ENCODE measurements at places on chromosomes 3 and 15.
A peak's percentile ranks its signal among the peaks of the same experiment; 100 is the strongest.

- no peak for DNase-seq
Measured at GRCh38 chr3:113948015-113948917, 453 bp downstream of the ZDHHC23 start.

GRCh38 chr15:24856397-24857390 lies 98.1 kb upstream of the SNRPN start:
- DNase-seq, result no peak

DNA sequence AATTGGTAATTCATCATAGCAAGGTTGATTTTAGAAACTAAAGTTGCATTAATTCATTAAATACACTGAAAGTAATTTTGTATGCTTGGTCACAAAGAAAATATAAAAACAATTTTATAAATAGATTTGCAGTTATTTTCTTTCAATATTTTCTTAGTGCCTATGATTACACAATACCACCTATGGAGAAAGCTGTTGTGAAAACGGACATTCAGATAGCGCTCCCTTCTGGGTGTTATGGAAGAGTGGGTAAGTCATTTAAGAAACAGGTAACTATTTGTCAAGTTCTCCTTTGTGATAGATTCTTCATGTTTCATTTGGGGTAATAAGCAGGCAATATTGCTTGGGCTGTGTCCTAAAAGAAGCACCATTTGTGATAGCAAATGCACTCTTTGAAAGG lies 3.0 kb downstream of the DUT start:
- DNase-seq, result no peak

DNA sequence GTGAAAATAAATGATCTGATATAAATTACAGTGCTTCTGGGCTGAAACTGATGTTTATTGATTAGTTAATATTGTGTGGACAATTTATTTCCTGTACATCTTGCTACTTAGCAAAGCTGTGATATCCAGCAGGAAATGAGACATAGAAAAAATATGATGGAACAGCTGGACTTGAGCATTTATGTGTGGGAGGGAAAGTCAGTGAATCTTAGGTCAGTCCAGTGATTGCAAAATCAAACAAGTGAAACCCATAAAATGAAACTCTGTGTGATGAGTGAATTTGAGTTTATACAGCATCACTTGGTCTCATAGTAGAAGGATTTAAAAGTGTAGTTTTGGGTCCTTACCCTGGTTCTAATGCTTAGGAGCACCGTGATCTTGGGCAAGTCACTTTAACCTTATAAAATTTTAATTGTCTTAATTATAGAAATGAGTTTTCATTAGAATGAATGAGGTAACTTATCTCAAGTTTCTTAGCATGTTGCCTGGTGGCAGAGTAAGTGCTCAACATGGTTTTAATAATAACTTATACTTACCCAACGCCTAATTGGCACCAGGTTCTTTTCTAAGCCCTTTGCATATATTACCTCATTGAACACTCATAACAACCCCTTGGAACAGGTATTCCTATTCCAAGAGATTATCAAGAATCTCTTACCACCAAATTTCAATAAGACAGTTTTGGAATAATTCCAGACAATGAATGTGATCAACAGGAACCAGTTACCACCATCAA lies 194.6 kb downstream of the ADAMTSL3 start:
- no peak for DNase-seq

- no peak for DNase-seq
Measured at GRCh38 chr3:172617013-172617706, 93.7 kb downstream of the NCEH1 start.

GRCh38 chr3:170622369-170623159 lies 36.7 kb upstream of the SLC7A14 start:
- DNase-seq, result no peak

DNA sequence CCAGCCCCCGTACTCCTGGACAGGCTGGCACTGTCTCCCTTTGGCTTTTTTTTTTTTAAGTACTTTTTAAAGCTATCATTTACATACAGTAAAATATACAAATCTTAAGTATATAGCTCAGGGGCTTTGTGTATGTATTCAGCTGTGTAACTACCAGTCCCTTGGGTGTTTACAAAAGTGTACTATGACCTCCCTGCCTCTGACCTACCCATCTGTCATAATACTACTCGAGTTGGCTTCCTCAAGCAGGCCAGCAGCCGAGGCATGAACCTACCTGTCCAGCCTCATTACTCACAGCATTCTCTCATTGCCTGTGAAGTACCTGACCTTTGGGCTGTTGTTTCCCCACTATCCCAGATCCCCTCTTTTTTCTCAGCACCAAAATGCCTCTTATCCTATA lies 33.2 kb downstream of the ABHD2 start:
- DNase-seq, result no peak

- no peak for DNase-seq
Measured at GRCh38 chr3:133840055-133840737, 34.6 kb downstream of the SRPRB start.

DNA sequence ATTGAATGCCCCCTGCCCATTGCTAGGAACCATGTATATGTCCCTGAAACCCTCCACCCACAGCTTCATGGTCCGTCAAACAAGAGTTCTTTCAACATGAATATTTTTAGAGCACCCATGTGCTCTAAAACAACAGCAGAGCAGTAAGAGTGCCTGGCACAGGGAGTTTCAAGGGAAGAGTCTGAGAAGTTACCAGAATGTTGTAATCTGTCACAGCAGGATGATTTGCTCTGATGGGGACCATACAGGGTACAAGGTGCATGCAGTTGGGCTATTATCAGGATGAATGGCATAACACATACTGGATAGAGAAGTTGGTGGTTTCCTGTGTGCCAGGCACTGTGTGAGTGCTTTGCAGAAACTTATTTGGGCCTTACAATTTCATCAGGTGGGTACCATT lies 27.8 kb upstream of the FLNB start:
- no peak for DNase-seq

DNA sequence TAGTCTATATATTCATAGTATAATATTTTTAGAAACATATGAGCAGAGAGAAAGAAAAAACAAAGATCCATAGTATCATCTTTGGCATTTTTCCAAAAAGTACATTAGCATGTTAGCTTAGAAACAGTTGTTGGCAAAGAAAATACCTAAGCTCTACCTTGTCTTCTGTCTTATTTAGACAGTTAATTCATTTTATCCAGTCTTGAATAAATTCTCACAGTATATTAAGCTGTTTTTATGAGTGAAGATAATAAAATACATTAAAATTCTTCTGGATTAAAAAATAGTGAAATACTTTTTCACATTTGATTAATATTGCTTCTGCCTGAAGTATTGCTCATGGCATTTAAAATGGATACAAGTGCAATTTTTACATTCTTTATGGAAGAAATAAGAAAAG lies 145.2 kb downstream of the ZIC1 start:
- no peak for DNase-seq

GRCh38 chr3:9179826-9180763 lies 69.4 kb downstream of the SRGAP3 start:
- peak; percentile 12 for DNase-seq

DNA sequence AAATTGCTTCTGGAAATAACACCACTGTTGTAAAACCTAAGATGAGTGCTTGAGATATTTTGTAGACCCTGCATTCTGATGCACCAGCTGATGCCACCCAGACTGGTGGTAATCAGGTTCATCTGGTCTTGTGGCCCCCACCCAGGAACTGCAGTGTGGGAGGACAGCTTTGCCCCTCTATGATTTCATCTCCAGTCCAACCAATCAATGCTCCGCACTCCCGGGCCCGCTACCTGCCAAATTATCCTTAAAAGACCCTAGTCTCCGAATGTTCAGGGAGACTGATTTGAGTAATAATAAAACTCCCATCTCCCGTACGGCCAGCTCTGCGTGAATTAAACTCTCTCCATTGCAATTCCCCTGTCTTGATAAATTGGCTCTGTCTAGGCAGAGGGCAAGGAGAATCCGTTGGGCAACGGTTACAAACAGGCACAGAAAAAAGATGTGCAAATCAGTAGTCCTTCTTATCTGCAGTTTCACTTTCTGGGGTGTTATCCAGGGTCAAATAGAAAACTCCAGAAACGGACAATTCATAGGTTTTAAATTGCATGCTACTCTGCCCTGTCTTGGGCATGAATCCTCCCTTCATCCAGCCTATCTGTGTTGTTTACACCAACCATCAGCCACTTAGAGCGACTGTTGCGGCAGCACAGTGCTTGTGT lies 29.2 kb upstream of the TRPM1 start:
- DNase-seq, result no peak

GRCh38 chr15:29538044-29538443 lies 268.4 kb upstream of the NSMCE3 start:
- no peak for DNase-seq

GRCh38 chr3:197205675-197206074 lies 92.7 kb downstream of the DLG1 start:
- no peak for DNase-seq

DNA sequence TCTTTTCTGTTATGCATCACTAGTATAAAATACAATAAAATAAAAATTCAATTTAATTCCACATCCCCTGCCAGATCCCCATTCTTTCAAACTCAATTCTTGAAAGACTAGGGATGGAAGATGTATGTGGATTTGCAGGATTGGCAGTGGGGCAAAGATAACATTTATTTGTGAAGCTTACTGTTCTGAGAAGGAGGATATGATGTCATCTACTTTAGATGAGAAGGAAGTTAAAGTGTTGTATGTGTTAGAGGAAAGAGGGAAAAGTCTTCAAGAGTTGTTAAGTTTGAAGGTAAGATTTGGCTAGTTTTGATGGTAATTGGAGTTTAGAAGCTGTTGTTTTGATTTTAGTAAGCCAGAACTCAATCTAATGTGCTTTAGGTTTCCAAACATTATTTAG lies 845.1 kb upstream of the NR2F2 start:
- no peak for DNase-seq

DNA sequence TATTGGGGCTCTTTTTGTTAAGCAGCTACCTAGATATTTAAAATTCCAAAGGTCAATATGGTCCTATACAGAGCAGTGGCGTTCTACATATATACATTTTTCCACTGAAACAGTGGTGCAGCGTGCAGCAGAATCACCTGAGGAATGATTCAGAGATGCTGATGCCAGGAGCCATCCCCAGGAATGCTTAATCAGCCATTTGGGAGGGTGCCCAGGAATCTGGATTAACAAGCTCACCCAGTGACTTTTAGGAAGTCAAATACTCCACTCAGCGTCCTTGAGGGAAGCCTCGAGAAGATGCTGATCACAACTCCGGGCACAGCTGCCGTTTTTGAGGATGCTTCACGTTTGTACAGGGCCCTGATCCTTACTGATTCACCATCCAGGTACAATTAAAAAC lies 82.6 kb upstream of the ARHGEF3 start:
- DNase-seq, result no peak

- no peak for DNase-seq
Measured at GRCh38 chr3:130900959-130901358, 7.1 kb downstream of the ATP2C1 start.

DNA sequence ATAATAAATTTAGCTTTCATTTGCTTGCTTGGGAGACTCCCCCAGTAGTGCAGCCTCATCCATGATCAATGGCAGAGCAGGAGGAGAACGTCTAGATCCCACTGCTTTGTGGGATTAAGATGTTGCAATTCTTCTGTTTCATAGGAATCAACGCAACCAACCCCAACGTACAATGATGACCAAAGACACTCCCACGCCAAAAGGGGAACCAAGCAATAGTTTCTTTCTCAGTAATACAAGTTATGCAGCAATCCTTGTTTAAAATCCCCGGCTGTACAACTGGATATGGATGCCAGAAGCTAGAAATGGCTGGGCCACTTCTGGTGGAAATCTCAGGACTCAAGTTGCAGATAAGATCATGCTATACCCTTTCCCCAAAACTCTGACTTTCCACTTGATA lies 411.2 kb downstream of the VPS13C start:
- no peak for DNase-seq

DNA sequence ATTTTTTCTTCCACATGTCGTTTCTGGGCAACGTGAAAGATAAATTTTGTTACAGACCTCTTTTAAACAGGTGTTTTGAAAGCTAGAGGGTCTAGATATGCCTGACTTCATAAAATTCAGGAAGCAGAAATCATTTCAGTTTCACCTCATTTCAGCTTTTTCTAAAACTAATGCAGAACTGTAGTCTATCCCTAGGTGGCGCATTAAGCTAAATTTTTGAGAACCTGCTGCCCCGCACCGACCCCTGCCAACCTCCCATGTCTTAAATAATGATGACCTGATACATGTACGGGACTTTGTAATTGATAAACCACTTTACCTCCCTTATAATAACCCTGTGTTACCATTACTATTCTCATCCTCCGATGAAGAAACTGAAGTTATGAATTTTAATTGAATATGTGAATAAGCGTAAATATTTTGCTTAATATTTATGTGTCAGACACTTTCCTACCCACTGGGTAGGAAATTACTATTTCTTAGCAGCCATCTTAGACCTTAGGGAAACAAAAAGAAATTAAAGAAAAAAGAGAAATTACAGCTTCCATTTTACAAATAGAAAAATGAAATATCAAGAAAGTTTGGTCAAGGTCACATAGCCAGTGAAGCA lies 78.7 kb upstream of the GCNT3 start:
- peak; percentile 13 for DNase-seq

DNA sequence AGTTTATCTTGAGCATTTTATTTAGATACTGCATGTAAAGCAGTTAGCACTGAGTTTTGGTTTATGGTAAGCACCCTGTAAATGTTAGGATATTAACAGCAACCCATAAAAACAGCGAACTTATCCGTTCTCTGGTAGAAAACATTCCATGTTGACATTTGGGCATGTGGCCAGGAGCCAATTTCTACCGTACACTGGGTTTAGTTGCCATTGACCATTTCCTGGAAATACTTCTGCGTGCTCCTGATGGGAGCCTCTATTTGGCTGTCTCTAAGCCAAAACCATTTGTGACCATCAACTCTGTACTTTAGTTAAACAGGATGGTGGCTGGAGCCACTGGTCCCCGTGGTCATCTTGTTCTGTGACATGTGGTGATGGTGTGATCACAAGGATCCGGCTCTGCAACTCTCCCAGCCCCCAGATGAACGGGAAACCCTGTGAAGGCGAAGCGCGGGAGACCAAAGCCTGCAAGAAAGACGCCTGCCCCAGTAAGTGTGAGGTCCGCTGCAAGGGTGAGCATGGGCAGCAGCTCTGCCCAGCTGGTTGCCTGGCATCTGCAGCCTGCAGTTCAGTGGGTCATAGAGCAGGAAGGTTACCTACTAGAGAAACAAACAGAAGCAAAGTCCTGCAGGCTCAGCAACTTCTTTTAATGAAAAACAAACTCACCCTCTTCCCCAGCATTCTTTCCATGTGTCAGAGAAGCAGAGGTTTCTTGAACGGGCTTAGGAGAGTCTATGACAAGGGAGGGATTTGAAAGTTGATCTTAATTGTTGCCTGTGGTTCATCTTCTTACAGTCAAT lies 7.1 kb downstream of the THBS1 start:
- DNase-seq, result no peak
